ENCODE measurements at places on chromosomes 11 and 22.

DNA sequence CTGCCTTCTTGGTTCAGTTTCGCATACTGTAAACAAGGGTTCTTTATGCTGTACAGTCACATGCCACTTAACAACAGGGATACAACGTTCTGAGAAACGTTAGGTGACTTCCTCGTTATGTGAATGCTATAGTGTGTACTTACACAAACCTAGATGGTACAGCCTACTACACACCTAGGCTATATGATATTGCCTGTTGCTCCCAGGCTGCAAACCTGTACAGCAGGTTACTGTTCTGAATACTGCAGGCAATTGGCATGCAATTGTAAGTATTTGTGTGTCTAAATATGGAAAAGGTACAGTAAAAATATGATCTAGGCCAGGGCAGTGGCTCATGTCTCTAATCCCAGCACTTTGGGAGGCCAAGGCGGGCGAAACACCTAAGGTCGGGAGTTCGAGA lies 85.7 kb upstream of the PRDM11 start:
- DNase-seq: no peak

GRCh38 chr11:58945663-58946062 lies 6.4 kb downstream of the GLYATL1 start:
- DNase-seq: no peak

- DNase-seq: peak; percentile 31
Observed at GRCh38 chr11:10032935-10033334, 261.1 kb downstream of the SBF2 start.

DNA sequence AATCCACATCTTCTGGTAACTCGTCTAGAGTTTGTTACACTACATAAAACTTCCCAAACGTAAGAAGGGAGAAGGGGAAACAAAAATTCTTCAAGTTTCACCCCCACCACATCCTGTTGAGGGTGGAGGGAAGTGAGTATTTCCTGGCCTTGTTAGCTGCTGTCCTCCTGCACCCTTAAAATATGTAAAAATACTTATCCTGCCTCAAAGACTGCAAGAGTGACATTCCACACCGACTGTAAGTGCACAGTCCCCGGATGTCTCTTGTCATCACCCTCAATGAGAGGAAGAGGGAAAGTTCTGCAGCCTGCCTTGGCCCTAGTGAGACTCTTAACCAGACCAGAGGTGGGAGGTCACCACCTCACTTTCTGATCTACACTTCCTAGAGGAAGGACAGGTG lies 3.3 kb downstream of the TMEM121B start:
- DNase-seq: no peak

DNA sequence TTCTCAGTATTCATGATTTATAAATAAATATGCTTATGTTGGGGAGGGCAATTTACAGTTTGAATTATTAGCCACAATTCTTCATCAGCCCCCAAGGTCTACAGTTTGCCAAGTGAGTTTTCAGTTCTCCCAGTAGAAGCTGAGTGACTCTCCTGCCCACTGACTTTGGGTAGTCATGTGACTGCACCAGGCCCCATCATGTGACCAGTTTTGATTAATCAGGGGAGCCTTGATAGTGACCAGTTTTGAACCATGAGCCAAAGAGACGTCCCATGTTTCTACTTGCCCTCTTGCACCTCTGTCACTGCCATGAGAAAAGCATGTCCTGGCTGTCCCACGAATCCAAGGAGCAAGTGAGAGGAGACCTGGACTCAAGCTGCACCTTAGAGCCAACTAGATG lies 32.5 kb downstream of the SYN3 start:
- no peak for DNase-seq
